ENCODE measurements at places on chromosomes 6 and 20.

DNA sequence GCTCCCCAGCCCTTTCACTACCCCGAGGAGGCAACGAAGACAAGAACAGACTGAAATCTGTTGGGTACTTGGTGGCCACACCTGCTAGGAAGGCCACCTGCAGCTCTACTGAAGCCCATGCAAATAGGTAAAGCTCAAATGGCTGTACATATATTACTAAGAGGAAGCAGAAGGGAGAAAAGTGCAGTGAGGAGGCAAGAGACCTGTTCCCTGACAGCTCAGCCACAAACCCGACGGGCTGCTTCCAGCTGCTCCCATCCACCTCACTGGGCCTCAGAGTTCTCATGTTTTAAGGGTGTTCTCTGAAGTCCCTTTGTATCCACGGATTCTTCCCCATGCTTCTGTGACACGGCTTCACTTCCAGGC, 24.6 kb downstream of the TRAM2 start:
- no peak for DNase-seq

DNA sequence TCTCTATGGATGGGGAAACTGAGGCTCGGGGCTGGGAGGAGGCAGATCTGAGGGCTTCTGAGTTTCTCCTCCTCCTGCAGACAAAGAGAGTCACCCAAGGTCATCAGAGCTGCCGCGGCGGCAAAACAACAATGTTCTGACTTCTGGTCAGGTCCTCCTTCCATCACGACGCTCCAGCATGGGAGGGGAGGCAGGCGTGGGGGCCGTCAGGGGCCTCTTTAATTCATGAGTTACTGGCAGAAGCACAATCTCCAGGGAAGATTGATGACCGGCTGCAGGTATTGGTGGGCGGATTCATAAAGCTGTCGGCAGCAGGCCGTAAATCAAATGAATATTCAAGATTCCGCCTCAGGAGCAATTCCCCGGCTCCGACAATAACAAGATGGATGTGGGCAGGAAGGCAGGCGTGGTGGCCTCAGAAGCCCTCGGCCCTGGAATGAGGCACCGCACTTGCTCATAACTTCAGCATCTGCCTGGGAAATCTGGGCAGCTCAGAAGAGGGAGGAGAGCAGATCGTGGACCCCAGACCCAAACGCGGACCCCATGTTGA, 19.1 kb downstream of the PCK1 start:
- DNase-seq = no peak

DNA sequence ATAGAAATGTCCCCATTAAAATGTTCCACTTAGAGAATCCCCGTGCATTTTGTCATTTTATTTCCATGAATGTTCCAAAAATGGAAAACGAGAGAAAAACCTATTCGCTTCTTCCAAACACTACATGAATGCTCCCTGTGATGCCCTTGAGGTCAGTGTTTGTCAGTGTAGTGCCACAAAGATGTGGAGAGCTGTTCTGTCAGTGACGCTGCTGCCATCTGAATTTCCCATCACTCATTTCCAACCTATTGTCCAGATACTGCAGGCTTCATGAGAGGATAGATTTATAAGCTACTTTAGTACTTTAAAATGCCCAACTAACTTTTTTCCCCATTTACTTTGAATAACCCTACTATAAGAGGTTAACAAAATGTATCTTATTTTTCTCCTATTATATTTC, 335.8 kb downstream of the CDKAL1 start:
- DNase-seq = no peak

DNA sequence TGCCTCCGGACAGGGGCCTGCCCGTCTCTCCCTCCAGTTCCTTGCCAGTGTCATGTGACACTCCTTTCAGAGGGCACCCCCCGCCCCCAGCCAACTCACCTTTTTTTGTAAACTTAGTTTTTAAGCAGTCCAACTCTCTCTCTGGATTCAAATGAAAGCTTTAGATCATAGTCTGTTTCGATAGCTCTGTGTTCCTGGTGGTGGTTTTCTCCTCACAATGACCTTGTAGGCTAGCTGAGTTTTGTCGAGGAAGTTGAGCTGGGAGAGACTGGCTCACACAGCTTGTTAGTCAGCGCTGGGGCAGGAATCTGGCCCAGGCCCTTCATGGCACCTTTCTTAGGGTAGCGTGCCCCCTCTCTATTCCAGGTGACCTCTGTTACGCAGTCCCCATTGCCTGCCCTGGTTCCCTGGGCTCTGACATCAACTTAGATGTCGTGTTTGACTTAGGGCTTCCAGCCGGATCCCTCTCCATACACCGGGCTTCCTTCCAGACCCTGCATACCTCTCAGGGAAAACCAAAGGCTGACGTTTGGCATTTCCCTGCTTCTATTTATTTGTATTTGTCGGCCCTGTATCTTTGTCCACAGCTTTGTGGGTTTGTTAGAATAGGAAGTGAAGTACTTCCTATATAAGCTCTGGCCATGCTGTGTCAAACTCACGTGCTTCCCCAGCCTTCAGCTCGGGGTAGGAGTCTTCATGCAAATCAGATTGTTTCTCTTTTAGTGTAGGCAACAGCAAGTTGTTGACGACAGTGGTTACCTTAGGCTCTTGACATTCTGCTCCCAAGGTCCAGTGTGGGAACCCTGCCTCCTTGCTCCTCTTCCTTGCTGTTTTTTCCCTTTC, 12.7 kb downstream of the IGF2R start:
- no peak for DNase-seq

DNA sequence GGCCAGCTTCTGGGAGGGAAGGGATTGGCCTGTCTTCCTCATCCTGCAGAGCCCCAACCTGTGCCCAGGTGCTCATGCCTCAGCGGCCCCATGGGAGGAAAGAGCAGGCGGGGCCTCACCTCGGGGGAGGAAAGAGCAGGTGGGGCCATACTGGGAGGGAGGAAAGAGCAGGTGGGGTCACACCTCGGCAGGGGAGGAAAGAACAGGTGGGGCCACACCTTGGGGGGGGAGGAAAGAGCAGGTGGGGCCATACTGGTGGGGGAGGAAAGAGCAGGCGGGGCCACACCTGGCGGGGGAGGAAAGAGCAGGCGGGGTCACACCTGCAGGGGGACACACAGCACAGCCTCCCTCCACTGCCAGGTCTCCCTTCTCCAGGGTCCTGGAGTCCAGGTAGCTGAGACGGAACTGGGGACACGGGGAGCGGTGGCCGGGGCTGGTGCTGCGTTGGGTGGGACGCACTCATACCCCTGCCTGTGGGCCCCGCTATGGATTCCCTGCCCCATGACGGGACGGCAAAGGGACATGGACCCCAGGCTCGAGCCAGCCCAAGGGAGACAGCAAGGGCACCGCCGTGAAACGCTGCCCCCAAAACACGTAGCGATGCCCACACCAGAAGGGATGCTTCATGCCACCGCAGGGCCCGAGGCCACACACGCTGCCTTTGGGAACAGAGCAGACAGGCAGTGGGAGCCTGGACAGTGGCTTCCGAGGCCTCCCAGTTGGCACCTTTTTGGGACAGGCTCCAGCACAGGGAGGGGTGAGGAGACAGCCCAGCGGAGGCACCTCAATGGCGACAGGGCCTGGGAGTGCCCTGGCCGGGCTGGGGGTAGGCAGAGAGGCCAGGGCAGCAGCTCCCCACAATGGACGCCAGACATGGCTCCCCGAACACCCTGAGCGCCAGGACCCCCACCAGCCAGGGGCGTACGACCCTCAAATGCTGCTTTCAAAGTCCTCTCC, 43.3 kb upstream of the CHRNA4 start:
- no peak for DNase-seq

- peak; percentile 21 for DNase-seq
Observed at GRCh38 chr6:36131511-36132245, 1.4 kb downstream of the MAPK13 start.

DNA sequence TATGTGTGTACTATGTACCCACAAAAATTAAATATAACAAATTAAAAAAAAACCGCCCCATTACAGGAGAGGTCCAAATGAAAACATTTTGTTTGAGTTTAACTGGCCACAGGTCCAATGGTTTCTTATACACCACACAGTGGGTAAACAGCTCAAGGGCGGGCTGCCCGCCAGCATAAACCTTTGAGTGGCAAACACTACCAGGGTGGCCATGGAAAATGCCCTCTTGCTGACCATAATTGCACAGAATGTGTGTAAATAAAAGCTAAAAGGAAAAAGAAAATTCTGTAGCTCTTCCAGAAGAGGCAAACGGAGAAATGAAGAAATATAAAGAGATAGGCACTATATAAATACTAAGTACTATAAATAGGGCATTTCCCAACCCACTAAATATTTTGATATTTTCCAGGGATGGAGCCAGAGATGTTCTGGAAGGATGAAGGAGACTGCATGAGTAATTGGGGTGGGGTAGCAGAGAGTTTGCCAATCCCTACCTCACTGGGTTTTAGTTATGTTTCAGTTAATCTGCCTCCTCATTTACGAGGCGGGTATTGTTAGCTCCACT, 1.1 kb upstream of the CDC5L start:
- no peak for DNase-seq

GRCh38 chr20:8318965-8319625, 187.0 kb downstream of the PLCB1 start:
- DNase-seq = no peak

GRCh38 chr20:54362283-54362682, 113.1 kb upstream of the DOK5 start:
- no peak for DNase-seq
